ENCODE measurements at places on chromosomes 3 and 15. TPM values are rescaled to one million over a fixed set of nuclear protein-coding genes. Genes with fewer than 3 reads are reported as not detected.

DNA sequence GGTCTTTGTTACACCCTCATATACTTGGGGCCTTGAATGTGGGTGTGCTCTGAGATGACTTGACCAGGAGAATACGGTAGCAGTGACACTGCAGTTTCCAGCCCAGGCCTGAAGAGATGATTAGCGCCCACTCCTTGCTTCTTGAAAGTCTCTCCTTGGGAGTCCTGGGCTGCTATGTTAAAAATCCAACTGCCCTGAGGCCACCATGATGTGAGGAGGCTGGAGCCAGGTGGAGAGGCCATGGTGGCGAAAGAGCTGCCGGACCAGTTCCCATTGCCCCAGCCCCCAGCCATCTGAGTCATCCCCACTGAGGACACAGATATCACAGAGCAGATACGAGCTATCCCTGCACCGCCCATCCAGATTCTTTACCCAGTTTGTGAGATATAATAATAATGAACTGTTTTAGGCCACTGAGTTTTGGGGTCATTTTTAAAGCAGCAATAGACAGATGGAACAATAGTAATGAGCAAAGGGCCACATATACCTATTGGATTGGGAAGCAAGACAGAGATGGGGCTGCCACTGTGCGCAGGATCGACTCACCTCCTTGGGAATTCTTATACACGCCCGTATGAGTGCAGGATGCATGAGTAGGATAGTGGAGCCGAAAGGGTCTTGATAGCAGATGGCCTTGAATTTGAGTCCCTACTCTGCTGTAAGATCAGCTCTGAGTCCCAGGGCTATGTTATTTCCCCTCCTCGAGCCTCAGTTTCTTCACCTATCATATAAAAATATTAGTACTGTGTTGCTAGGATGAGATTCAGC lies 12.1 kb upstream of the GATA2 start:
- DNase-seq: no peak

Gene SYNPR
- 0.11 TPM for polyA plus RNA-seq

DNA sequence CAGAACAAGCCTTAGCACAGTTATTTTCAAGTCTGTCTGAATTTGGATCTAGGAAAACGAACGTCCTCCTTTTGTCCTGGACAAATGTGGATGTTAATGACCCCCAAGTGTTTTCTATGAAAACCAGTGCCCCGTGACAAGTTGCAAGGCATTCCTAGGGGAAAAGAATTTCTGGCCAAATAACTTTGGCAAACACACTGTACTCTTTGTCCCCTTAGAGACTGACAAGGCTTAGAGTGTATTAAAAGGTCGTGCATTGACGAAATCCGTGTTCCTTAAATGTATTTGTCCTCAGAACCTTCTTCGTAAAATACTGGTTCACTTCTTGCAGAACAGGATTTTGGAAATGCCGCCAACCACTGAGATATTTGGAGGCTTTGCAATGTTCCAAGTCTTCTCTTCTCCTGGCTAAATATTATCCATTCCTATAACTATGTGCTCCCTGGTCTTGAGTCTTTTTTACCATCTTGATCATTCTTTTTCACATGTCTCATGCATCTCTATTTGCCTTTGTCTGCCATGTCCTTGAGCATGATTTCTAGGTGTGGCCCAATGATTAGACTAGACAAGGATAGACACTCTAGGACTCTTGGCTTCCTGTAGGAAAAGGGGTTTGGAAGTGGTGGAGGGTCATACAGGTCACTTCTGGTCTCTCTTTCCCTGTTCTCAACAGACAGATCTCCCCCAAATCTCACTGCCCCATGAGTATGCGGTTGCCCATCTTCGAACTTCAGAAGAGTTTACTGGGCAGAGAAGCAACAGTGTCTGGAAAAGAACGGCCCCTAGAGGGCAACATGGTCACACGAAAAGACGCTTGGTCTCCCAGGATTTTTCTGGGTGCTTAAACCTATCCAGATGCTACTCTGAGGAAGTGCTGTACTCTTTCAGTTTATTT lies 117.5 kb downstream of the EDEM1 start:
- DNase-seq: no peak

Gene SLC30A4
- 7.5 TPM for polyA plus RNA-seq

DNA sequence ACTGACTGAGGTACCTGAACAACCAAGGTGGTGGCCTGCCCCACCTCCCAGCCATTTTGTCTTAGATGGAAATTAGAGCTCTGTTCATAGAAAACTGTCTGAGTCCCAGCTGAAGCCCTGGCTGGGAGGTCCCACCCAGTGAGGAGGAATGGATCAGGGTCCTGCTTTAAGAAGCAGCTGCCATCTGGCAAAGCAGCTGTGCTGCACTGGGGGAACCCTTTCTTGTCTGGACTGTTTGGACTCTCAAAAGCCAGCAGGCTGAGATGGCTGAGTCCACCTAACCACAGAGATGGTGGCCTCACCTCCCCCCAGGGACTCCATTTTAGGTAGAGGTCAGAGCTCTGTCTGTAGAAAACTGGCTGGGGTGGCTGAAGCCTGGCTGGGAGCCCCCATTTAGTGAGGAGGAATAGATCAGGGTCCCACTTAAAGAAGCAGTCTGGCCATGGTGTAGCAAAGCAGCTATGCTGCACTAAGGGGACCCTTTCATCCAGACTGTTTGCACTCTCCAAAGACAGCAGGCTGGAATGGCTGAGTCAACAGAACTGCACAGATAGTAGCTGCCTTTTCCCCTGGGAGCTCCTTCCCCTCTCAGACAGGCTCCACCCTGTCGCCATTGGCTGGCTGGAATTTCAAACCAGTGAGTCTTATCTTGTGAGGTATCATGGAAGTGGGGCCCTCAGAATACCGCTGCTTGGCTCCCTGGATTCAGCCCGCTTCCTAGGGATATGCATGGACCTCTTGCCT lies 116.9 kb downstream of the EPHA6 start:
- DNase-seq: no peak

GRCh38 chr3:149489060-149489690 lies 14.7 kb downstream of the TM4SF4 start:
- DNase-seq: no peak

DNA sequence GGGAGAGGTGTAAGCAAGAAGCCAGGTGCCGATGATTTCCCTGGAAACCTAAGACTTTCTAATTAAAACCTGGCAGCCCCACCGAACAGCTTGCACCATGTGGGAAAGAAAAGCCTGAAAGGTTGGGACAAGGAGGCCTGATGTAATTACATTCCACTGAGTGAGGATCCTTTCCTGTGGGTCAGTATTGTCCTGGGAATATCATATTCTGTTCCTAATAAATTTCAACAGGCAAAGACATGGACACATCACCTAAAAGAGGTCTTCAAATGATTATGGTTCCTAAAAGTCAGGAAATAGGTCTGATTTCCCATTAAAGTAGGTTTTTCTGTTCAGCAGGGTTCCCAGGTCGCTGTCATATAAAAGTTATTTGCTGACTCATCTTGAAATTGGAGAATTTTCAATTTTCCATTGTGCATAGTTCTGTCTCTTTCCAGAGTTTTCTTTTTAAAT lies 58.5 kb downstream of the DUT start:
- DNase-seq: no peak

Gene C15orf39
- polyA plus RNA-seq: 11.5 TPM

Data from left renal cortex interstitium (tissue), 4 donors.